ENCODE measurements at places on chromosomes 6 and 20.

GRCh38 chr20:46562373-46563169 lies 12.1 kb upstream of the OCSTAMP start:
- peak; percentile 38 for DNase-seq

DNA sequence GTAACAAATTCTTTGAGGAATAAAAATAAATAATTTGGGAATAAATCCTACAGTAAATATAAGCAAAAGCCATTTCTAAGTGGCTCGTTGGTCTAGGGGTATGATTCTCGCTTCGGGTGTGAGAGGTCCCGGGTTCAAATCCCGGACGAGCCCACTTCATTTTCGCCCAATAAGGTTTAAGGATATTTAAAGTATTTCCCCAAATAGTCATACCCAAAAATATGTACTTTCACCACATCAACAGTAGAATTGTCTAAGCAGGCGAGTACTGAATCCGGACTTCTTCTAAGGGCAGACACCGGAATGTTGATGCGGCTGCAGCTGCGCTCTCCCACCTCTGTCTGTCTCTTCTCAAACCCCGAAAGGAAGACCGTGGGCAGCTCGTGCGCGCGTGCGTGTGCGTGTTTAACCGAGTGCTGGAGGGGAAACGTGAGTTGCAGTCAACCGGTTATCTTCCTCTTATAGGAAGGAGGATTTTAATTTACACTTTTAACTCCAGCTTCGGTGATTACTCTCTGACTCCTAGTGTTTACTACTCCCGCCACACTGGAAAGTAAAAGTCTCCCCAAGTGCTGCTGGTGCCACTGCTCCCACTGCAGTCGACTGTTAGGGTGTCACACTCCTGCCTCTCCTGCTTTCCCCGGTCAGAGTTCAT lies 155.7 kb upstream of the PRSS16 start:
- peak; percentile 28 for DNase-seq

DNA sequence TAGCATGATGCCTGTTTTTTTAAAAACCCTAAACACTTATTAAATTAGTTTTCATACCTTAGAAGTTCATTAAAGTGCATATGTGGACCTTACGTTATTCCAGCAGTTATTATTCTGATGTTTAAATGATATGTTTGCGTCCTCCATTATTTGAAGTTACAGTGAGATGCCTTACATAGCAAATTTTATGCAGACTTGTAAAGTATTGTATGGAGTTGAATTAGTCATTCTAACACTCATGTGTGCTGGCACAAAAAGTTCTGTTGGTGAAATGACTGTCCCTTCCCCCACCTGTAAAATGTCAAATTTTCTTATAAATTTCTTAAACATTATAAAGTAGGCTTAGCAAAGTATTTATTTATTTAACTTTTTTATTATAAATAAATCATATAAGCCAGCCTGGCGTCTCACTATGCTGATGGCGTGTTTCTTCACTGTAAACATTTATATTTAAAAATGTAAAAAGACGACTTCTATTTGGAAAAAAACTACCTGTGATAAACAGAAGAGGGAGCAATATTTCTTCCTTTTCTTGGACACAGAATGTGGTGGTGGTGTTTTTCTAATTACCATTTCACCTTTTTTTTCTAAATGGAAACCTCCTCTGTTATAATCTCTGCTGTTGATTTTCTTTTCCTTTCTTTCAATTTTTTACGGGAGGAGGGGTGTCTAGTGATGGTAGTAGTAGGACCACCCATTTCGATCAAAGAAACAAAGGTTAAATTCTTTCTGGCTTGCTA lies 155.4 kb downstream of the RFPL4B start:
- DNase-seq, result no peak

DNA sequence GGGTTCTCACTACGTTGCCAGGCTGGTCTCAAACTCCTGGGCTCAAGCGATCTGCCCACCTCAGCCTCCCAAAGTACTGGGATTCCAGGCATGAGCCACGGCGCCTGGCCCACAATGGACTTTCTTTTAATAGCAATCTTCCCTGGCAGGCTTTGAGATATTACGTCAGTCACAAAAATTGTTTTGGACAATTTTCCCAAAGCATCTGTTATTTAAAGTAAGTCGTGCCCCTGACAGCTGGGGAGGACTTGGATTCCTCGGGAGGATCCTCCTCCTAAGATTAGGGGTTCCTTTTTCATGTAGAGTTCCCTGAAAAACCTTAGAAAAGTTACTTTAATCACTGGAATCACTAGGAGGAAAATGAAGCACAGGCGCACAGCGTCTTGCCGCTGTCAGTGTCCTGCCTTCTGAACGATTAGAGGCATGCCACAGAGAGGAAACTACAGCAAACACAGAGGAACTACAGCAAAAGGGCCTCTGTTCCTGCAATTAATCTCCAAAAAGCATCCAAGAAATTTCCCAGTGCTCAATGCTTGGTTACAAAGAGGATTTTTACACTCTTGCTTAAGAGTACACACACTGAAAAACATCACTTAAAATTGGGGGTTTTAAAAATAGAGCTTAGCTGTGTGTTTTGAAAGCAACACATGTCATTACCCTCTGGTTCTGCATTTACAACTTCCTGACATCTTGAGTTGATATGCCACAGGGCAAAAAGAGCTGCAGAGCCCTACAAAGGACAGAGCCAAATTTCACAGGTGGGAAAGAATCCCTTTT lies 4.5 kb downstream of the ACSS1 start:
- no peak for DNase-seq

DNA sequence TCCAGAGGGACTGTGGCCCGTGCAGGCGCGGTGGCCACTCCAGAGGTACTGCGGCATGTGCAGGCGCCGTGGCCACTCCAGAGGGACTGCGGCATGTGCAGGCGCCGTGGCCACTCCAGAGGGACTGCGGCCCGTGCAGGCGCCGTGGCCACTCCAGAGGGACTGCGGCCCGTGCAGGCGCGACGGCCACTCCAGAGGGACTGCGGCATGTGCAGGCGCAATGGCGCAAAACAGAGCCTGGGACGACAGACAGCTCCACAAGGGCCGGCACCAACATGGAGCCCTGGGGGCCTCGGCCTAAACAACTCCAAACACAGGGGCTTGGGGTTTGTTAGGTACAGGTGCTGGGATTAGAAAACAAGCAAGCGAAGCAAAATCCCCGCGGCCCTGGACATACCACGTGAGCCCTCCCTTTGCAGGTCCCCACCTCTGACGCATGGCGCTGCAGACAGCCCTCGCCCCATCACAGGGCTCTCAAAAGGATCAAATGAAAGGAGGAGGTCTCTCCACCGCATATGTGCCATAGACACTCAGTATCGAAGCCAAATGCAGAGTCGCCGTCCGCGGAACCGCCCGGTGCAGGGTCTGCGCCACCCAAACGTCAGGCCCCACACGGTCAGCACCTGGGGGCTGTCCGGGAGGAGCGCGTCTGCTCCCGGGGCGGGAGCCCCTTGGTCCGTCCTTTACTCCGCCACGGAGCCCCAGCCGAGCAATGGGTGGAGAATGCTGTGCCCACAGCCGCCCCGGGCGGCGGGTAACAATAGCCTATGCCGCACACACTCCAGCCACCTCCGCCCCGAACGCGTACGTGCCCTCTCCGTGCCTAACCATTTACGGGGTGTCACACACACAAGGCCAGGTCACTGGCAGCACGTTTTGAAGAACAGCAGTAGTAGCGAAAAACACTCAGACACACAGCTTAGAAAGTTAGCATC lies 85.7 kb downstream of the TAF4 start:
- DNase-seq, result no peak

DNA sequence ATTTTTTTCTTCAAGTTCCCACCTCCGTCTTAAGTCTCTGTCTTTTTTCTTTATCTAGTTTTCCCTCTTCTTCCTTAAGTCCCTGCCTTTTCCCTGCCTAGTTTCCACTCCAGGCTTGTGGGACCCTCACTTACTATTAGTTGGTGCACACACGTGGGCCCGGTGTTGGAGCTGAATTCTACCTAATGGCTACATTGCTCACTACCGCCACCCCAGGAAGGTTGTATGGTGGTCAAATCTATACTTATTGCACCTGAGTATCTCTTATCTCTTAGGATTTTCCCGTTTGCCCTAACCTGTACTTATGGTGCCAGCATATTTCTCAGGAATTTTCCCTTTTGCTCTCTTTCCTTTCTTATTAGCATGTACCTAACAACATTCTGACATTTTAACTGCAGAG lies 692.8 kb downstream of the EPM2A start:
- DNase-seq, result no peak

DNA sequence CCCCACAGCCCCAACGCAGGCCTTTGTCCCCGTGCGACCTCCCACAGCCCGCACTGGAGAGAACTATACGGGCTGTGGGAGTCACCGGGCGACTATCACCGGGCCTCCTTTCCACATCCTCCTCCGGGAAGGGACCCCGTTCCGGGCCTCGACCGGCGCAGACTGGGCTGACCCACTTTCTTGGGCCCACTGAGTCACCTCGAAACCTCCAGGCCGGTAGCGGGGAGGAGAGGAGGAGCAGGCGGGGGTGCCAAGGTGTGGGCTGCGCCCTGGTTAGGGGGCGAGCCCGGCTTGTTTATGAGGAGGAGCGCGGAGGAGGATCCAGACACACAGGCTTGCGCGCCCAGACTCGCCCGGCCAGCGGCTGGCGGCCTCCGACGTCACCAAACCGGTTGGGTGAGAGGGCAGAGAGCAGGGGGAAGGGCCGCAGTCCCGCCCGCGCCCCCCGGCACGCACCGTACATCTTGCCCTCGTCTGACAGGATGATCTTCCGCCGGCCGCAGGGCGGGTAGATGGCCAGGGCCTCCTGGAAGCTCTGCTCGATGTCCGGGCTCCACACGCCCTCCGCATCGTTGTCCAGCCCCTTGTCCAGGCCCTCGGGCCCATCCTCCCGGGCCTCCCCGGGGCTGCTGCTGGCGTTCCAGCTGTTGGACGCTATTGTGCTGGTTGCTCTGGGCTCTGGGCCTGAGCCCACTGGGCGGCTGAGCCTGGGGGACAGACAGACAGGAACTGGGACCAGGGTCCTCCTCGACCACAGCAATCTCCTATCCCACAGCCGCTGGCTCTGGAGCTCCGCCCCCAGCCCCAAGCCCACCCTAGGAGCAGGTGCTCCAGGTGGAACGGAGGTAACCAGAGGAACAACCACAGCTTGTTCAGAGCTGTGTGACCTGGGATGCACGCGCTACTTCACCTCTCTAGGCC lies 10.6 kb downstream of the TEAD3 start:
- DNase-seq, result no peak

DNA sequence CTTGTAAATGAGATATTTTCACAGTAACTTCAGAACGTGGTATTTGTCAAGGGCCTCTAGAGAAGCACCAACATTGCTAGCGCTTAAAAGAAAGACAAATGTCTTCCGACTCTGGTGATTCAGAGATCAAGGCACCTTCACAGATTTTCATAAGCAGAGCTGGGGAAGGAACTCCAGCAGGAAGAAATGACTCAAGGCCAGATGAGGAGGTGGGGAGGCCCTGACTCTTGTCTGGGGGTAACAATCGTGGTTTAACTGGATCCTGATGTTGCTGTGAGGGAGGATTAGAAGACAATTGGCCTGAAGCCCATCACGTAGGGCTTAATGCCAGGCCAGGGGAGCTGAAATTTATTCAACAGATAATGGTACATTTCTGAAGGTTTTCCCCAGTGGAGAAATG lies 122.9 kb upstream of the QKI start:
- DNase-seq, result no peak

DNA sequence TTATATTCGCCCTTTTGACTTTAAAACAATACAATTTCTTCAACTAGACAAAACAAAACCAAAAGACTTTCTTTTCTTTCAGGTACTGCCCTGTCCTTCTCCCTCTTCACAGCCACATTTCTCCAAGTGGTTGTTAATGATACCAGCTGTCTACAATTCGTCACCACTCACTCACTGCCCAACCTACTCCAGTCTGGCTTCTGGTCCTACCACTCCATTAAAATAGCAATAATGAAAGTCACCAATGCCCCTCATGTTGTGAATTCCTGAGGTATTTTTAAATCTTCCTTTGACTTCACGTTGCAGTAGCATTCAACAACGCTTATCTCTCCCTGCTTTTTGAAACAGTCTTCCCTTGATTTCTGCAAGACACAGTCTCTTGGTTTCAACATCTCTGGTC lies 11.6 kb upstream of the MAN1A1 start:
- no peak for DNase-seq

DNA sequence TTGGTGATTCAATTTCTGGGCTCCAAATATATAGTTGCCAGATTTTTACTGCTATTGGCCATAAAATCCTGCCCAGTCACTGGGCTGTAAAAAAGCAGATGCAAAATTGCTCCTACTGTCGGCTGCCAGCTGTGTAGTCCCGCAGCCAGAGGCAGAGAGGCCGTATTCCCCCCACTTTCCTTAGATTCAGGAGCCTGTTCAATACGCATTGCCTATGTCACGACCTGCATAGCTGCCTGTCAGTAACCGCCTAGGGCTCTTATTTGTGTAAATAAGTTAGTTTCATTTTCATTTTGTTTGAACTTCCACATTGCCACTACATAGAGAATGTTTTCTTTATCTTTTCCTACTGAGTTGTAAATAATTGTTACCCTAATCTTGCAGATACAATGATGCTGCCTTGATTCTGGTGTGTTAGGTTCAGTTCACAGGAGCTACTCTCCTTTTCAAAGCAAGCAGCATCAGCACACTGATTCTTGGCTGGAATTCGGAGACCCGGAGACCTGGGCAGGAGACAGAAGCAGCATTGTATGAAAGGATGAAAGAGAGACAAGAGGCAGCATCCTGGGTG lies 46.0 kb upstream of the UST start:
- DNase-seq, result no peak

- DNase-seq, result no peak
Observed at GRCh38 chr20:17665756-17666155, 16.3 kb downstream of the RRBP1 start.

GRCh38 chr6:29758761-29759160 lies 35.5 kb downstream of the HLA-F start:
- DNase-seq, result no peak

- no peak for DNase-seq
Observed at GRCh38 chr20:59977086-59977485, 18.9 kb downstream of the CDH26 start.

GRCh38 chr6:151075527-151075926 lies 164.2 kb upstream of the AKAP12 start:
- DNase-seq, result no peak

DNA sequence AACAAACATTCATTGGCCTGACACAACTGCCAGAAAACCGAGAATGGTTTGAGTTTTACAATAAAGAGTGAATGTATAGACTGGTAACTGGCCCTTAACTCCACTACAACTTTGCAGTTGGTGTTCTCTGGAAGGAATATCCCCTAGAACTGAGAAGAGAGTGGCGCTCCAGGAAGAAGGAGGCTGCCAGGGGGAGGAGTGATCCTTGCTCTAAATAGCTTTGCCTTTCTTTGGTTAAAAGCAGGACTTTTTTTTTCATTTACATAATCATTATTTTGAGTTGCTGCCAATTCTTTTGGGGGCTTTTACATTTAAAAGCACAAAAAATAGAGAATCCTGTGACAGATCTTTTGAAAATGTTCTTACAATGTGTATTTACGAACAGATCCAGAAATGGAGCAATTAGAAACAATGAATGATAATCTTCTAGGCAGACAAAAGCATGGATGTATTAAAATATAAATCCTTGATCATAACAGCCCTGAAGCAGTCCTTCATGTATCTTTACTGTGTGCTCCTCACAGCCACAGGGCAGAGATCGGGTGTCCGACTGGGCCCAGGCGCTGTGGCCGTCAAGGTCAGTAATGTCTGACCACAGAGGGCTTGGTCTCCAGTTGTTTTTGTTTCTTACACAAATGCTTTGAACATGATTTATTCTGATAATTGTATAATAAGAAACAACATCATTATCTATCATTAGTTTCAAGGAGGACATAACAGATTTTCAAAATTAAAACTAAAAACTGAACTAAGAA lies 612.2 kb downstream of the HDGFL1 start:
- no peak for DNase-seq

Data from SIG-M5 (cell line).